ENCODE measurements at places on chromosomes 5 and 9.

GRCh38 chr9:132242621-132243155, 80.8 kb downstream of the NTNG2 start:
- no peak for DNase-seq

DNA sequence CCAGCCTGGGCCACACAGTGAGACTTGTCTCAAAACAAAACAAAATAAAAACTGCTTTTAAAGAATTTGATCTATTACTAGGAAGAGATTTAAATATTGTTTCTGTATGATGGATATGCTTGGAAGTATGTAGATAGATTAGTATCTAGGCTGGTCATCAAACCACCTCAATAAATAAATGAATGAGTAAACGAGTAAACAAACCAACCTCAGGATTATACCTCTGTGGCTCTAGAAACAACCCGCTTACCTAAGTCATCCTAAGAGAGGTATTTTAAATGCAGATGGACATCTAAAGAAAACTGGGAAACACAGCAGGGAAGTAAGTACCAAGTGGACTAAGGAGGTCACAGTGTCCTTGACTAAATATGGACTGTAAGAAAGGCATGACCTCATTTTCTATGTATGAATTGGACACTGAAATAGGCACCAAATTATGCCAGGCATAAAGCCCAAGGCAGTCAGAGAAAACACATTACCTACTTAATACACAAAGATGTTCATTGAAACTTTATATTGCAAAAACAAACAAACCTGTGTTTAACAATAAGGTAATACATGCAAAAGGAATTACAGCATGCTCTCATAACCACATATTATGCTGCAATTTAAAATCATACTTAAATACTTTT, 7.3 kb downstream of the ANKH start:
- DNase-seq, result no peak

DNA sequence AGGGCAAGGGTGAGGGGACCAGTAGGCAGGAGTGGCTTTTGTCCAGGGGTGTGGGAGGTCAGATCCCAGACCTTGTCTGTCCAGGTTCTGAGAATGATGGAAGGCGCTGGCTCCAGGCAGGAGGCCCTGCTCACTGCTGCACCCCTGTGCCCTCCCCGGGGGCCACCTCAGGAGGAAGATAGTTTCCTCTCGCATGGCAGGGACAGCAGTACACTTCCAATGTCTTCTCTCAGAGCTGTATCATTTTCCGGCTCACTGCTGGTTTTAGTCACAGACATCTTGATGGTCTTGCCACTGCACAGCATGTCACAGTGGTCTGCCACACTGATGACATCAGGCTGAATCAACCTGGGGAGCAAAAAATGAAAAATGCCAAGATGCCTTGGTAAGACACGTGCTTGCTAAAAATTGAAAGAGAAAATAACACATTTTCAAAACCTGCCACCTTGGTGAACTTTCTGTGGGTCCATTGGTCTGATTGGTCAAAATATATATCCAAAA, 3.3 kb upstream of the SLC6A3 start:
- no peak for DNase-seq

- DNase-seq, result no peak
Observed at GRCh38 chr5:100840370-100840769, 62.7 kb downstream of the ST8SIA4 start.

DNA sequence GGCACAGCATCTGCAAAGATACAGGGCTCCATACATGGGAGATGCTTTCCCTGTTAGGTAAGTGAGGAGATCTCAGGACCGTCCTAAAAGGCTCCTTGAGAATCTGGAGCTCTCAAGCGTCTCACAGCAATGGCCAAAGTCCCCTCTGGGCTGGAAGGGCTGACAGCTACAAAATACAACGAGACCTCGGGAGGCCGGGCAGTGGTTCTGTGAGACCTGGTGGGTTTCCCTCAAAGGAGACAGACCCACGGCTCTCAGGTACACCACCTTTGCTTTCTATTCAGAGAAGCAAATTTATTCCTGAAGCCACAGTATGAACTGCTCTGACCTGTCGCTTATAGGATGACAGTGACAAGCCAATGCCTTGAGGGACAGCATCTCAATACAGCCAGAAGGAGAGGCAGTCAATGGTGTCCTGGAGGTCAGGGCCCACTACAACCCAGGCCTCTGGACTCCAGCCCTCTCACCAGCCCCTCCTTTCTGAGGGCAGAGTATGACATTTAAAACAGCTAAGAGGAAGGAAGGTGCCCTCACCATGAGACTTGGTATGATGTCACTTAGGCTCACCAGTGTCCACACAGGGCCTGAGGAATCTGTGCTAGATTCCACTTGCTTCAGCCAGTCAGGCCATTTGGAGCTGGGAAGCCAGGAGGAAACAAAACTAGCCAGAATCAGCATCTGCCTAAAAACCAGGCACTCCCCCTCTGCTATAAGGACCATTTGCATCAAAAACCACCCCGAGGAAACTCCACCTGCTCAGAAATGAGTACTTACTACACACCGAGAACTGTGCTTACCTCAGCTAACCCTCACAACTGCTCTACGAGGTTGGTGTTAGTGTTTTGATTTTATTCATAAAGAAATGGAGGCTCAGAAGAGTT, 86.5 kb upstream of the FSTL4 start:
- no peak for DNase-seq

All from stimulated activated CD8-positive, alpha-beta memory T cell treated with anti-CD3 and anti-CD28 coated beads, Interleukin-4, amount 100 ng/mL, for 1 hour (primary cell).